A172 (cell line): ENCODE measurements at places on chromosomes 7 and 10. TPM values are rescaled to one million over a fixed set of nuclear protein-coding genes. Genes with fewer than 3 reads are reported as not detected.

DNA sequence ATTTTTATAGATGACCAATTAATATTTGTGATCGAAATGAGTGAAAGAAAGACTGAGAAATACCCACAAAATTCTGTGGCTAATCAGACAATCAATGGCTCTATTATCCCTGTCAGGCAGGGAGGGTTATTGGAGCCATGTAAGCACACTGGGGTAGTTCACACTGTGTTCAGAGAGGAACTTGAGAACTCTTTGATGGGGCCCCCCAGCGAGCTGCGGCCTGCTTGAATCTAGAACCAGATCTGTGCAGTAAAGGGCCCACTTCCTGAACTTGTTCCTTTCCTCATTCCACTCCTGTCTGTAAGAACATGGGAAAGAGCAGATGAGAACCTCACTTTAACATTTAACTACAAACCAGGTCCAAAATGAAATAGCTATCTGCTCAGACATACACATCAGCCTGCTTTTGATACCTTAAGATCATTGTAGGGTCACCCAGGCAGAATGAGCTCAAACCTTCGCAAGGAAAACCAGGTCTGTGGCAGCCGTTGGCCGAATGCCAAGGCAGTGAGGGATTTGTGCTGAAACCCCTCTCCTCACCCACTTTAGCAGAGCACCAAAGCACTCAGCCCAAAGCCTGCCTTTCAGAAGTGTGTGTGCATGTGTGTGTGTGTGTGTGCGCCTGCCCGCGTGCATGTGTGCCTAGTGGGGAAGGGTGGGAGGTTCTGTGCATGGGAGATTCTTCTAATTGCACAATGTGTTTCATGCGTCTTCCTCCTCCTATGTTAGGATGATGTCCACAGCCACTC is 365.6 kb upstream of the MGMT start:
- DNase-seq: no peak

DNA sequence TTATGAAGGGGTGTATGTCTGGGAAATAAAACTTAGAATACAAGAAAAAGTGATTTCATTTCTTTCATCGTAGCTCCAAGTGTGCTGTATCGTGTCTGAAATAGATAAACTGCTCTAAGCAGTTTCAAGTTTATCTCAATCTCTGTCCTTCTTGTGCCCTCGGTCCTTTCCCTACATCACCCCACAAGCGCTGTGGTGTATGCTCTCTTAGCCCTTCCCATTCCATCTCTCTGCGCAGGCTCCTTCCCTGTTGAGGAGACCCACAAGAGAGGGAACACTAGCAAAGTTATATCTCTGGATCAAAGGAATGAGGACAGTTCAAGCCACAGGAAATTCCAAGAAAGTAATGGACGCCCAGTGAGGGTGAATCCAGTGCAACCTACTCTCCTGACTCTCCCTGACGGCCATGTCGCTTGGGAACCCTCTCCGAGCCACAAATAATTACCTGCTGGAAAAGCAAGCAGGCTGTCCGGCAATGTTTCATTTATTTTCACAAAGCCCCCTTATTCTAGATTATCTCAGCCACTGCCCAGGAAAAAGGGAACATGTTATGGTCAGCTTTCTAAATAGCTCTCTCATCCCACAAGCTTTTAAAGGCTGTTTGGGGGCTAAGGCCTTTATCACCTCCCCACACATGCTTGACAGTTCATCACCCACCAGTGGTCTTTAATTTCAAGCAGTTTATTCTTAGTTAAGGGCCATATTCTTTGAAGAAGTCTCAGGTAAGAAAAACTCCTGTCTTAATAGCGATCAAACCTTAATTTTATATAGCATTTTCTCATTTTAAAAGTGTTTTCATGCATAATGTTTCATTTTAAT is 34.8 kb downstream of the LRRC4 start:
- no peak for DNase-seq

The ASB15 gene
- total RNA-seq: not detected in 2 replicates

GRCh38 chr7:20797462-20798080 is 10.9 kb upstream of the SP8 start:
- DNase-seq: peak; percentile 78

DNA sequence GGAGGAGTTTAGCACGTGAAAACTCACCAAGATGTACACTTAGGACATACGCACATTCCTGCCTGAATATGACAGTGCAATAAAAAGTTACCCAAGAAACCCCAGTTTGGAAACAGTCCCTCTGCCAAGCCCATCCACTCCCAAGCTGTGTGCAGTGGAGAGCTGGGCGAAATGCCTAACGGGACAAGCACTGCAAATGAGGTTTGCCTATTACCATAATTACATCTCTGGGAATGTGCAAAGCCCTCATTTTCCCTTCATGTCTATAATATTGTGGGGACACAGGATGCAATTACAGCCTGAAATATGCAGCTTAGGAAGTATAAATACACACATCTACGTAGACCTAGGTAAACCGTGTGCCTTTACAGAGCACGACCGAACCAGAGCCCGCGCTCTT is 117.5 kb downstream of the PLXNA4 start:
- DNase-seq: no peak

GRCh38 chr10:104033966-104034365 is 51.7 kb downstream of the COL17A1 start:
- no peak for DNase-seq

DNA sequence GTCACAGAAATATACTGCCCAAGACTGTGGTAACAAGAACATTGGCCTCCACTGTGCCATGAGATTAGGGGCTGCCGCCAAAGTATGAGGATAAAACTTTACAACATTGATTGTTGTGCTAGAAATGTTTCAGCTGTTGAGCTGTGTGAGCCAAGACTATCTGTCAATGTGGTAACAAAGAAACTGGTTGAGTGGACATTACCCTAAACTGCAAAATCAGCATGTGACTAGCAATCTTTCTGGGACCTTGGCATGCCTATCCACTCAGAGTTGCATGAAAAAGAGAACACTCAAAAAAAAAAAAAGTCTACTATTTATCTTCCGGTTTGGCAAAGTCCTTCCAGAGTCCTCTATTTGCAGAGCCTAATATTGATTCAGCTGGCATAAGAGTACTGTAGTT is 605.6 kb upstream of the CNTNAP2 start:
- no peak for DNase-seq

- no peak for DNase-seq
These were observed 302.0 kb downstream of the TFEC start for GRCh38 chr7:115728518-115728917.

The ASB4 gene
- total RNA-seq: not detected in 2 replicates

DNA sequence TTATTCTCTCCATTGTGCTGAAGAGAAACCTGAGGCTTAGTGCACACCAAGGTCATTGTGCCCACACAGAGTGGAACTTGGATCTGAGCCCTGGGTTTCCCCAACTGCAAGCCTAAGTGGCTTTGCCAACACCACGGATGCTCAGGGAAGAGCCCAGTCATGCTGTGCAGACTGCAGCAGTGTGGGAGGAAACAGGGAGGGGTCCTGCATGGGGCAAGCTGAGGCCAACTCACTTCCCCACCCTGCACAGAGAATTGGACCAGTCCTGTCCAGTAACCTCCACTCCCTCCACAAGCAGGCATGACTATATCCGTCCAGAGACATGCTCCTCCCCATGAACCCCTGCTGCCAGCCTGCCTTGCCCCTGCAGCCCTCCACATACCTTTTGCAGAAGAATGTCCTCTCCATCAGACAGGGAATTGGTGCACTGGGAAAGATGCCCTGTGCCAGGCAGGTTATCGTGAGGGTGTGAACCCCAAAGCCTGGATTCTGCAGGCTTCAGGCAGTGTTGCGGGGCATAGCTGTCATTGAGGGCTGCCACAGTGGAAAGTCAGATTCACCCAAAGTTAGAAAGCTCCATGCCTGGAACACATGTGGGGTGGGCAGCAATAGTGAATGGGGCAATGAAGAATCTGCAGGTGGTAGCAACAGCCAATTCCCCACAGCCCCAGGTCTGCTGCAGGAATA is 44.9 kb downstream of the DRGX start:
- no peak for DNase-seq

DNA sequence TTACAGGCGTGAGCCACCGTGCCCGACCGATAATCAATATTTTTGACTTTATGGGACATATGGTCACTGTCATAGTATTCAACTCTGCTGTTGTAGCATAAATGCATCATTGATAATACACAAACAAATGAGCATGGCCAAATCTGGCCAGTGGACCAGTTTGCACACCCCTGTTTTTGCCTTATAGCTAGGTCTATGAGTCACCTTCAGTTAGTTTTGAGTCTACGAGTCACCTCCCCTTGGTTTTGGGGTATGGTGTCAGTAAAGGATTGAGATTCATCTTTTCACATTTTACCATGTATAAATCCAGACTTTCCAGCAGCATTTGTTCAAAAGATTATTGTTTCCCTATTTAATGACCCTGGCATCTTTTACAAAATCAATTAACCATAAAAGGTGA is 362.5 kb upstream of the NRP1 start:
- DNase-seq: no peak

DNA sequence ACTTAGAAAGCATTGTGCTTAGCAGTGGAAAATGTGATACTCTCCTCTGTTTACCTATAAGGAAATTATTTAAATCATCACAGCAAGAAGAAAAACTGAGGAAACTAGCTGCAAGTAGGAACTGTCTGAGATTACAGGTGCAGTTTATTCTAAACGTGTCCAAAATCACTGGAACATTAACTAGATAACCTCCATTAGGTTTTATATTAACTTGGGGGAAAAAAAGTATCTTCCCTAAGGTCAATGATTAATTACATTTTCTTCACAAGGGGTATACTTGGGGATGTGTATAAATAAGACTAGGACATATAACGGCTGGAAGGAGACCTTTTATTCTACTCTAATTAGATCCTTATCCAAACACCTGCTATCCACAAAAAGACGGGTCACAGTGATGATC is 3.7 kb downstream of the GOT1 start:
- DNase-seq: no peak

- no peak for DNase-seq
These were observed 600.4 kb downstream of the KCNMA1 start for GRCh38 chr10:77036993-77037734.

GRCh38 chr7:40761762-40762560 is 627.2 kb downstream of the SUGCT start:
- DNase-seq: no peak

The SORCS3 gene
- total RNA-seq: not detected in 2 replicates

The VGF gene
- 1.0 and 1.3 TPM in 2 replicates for total RNA-seq

The MSS51 gene
- total RNA-seq: 0.07 and 0.60 TPM in 2 replicates

The OR2A42 gene
- total RNA-seq: not detected in 2 replicates
